ENCODE measurements at places on chromosomes 5 and 9.

- DNase-seq, result no peak
Observed at GRCh38 chr5:168869615-168870227, 290.6 kb upstream of the PANK3 start.

- peak; percentile 71 for DNase-seq
Observed at GRCh38 chr9:129549684-129550083, 71.2 kb downstream of the C9orf50 start.

DNA sequence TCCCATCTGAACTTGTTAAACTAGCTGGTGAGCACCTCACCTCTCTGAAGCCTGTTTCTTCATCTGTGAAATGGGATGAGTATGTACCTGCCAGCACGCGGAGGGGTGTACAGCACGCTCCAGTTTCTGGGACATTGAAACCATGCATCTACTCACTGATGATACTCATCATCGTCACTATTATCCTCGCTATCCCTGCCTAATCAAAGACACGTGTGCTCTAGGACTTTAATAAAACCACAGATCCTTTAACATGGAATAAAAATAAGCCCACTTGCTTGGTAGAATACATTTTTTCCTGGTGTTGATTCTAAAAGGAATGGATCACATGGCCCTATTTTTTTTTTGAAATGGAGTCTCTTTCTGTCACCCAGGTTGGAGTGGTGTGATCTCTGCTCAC lies 37.3 kb upstream of the POMT1 start:
- DNase-seq, result no peak

GRCh38 chr5:91556-92263 lies at the start of gene PLEKHG4B:
PLEKHG4B (plus strand) TSS chr5:92168; CDS start chr5:92232, 64 bp downstream.
- DNase-seq, result no peak

GRCh38 chr9:36665387-36665786 lies 92.7 kb downstream of the MELK start:
- no peak for DNase-seq

DNA sequence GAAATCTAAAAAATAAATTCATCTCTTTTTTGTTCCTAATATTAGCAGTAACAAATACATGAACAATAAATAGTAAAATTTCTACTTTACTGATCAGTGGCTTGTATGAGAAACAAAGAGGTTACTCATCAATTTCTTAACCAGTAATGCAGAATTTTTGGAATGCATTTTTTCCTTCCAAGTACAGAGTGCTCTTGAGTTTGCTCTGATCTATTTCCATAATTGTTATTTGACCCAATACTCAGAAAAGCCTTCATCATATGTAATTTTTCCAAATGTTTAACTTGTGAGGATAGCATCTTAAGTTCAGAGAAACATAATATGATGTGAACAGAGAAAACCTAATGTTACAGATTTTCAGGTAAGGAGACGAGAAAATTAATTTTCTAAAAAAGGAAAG lies 47.3 kb downstream of the FBN2 start:
- no peak for DNase-seq

- no peak for DNase-seq
Observed at GRCh38 chr5:135127439-135128240, 93.6 kb upstream of the PITX1 start.

- no peak for DNase-seq
Observed at GRCh38 chr9:111900151-111900857, 3.7 kb downstream of the UGCG start.

GRCh38 chr5:156753846-156754245 lies 96.2 kb upstream of the PPP1R2B start:
- DNase-seq, result no peak

DNA sequence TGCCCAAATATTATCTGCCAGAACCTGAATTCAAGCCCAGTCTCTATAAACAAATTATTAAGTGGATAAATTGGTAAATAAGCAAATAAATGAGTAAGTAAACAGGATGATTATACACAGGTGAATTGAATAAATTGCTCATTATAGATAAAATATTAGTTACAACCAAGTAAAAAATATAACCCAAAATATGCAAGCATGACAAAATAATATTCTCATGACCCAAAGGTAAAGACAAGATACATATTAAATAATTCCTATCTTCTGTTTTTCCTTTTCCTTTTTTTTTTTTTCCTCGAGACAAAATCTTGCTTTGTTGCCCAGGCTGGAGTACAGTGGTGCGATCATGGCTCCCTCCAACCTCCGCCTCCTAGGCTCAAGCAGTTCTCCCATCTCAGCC lies 21.2 kb upstream of the FSD1L start:
- no peak for DNase-seq

- DNase-seq, result no peak
Observed at GRCh38 chr5:6734243-6734700, 21.0 kb downstream of the TENT4A start.

DNA sequence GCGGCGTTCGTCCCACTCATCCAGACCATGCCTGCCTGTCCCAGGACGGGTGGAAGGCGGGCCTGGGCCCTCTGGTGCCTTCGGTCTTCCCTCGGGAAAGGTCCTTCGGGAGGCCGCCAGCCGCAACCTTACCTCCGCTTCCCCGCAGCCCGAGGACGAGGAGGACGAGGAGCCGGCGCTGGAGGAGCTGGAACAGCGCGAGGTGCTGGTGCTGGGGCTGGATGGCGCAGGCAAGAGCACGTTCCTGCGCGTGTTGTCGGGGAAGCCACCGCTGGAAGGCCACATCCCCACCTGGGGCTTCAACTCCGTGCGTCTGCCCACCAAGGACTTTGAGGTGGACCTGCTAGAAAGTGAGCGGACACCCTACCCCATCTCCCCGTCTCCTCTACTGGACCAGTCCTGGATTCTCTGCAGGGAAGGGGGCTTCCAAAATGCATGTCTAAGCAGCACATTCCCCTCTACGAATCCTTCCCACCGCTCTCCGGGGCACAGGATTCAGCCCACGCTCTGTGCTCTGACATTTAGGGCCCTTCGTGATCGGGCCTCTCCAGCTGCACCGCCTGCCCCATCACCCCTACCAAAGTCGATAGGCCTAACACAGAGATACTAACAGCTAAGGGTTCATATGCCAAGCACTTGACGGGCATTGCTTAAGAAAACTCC lies 1.1 kb downstream of the ARL10 start:
- DNase-seq, result no peak

GRCh38 chr5:54717870-54718269 lies 200.3 kb downstream of the SNX18 start:
- DNase-seq, result no peak

GRCh38 chr5:66869347-66869746 lies 273.2 kb downstream of the MAST4 start:
- DNase-seq, result no peak

DNA sequence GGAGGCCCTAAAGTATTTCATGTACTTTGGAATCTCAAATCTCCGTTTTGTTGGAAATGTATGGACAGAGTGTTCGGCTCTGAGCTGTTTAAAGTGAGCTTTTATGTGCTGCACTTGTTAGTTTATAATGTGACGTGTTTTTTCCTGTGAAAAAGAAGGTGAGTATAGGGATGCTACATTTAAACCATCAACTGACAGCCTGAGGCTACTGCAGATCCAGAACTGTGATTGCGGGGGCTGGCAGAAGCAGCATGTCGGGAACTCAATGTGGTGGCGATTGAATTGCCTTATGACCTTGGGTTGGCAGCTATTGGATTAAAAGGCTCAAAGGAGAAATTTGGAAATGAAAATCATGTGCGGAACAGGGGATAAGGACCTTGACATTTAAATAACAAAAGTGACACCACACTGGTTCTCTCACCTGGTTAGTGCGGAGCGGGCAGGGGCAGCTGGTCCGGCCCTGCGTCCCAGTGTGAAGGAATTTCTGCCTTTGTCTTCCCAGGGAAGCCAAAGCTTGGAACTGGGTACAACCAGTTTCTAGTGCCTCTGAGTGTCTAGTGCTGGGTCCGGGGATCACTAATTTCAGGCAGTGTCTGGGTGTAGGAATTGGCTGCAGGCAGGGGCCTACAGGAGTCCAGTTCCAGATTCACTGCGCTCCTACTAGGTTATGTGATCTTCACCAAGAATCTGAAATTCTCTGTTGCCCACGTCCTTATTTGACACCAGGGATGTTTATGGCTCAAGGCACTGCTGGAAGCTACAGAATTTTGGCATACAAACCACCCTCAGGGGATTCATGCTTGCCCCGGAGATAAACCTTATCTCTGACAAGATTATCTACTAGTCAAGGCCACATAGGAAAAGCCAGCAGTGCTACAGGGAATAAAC lies 120.7 kb upstream of the ERCC6L2 start:
- no peak for DNase-seq

- DNase-seq, result no peak
Observed at GRCh38 chr5:144284931-144285502, 114.3 kb downstream of the KCTD16 start.

- no peak for DNase-seq
Observed at GRCh38 chr5:133758641-133759040, 146.3 kb upstream of the FSTL4 start.

DNA sequence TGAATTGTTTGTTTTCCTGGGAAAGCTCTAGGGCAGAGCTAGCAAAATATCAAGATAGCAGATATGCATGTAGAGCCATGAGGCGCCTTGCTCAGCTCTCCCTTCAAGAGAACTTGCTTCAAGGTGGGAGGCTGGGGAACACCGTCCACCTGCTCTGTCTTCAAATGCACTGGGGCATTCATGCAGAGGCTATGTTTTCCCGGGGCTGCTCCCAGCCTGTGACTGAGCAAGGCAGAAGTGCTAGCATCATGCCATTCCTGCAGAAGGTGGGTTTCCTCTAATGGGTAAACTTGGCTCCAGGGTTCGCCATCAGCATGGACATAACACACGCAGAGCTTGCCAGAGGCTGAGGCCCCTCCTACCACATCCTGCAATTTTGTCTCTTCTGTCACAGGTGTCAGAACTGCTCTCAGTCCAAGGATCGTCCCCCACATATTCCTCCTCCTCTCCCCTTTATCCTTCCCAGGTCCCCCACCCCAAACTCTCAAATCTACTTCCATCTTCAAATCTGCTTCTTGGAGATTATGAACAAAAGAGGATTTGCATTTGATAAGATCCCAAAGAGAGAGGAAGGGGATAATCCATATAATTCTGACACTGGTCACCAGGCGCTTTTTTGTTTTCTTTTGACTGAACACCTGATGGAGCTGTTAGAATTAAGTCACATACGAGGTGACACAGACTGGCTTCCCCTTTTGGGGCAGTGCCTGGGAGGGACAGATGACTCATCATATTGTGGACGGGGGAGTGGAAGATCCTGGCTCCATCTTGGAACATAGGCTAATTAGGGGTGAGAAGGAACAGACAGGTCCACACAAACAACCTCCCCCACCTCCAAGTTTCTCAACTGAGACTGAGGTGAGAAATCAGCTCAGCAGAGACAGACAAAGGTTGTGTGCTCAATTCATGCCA lies 85.0 kb upstream of the TAF11L2 start:
- no peak for DNase-seq

GRCh38 chr9:33227008-33227398 lies 13.0 kb upstream of the SPINK4 start:
- DNase-seq, result no peak

DNA sequence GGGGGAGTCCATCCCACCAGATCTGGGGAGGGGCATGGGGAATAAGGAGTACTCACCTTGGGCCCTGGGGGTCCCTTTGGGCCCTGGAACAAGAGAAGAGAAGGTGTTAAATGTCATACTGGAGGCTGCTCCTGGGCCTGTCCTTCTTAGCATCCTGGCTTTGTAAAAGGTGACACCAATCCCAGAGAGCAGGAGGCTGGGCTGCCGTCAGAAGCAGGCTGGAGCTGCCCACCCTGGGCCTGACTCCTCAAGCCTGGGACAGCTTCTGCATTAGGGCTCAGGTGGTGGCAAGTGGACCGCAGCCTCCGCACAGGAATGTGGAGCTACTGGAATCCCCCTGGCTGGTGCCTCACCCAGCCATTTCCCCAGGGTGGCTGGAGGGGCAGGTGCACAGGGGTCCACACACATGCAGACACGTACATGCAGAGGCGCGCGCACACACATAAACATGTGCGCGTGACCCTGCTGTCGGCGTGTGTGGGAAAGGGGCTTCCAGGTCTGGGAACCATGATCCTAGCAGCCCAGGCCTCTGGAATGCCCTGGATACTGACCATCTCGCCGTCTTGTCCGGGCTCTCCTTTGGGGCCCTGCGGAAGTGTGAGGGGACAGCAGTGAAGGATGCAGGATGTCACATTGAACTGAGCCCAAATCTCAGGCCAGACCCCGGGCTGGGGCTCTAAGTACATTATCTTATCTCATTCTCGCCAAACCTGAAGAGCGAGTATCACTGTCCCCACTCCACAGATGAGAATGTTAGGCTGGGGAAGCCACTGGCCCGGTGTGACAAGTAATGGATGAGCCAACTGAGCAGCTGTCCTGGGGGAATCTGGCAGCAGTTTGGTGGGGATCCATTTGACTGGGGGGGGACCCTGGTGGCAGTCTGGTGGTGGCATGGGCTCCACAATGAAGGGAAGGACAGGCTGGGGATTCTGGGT lies 29.3 kb upstream of the PHYKPL start:
- DNase-seq, result no peak

DNA sequence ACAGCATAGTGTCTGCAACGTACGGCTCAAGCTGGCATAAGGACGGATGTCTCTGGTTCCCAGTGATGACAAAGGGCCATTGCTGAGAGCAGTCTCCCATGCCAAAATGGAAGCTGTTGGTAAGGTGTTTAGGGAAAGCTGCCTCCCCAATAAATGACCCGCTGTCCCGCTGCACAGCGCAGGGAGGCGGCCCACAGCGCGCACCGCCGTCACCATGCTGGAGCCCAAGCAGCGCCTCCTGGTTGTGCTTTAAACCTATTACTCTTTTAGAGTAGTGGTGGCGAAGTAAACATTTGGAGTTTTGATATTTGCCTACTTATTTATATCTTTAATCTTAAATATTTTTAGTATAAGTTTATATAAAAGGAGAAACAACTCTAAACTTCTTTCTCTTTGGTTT lies 70.4 kb upstream of the C5orf63 start:
- DNase-seq, result no peak

DNA sequence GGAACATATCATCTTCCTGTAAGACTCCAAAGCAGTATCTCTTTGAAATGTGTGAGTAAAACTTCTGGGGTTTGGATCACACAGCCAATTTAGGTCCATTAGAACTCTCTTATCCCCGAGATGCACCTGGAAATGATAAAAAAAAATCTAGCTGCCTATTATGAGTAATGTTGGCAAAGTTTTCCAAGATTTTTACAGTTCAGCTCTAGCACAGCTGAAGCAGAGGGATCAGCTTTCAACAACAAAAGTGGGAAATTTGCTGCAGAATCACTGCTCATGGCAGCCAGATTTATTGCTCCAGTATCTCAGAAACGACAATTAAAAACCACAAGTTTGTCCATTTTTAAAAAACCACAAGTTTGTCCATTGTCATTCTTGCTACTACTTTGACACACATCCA lies 292.2 kb downstream of the IRX2 start:
- no peak for DNase-seq

- no peak for DNase-seq
Observed at GRCh38 chr9:19441730-19442129, 32.9 kb downstream of the ACER2 start.

GRCh38 chr5:158079097-158079496 lies 220.2 kb upstream of the CLINT1 start:
- no peak for DNase-seq
